ENCODE measurements at places on chromosomes 6 and 20.

DNA sequence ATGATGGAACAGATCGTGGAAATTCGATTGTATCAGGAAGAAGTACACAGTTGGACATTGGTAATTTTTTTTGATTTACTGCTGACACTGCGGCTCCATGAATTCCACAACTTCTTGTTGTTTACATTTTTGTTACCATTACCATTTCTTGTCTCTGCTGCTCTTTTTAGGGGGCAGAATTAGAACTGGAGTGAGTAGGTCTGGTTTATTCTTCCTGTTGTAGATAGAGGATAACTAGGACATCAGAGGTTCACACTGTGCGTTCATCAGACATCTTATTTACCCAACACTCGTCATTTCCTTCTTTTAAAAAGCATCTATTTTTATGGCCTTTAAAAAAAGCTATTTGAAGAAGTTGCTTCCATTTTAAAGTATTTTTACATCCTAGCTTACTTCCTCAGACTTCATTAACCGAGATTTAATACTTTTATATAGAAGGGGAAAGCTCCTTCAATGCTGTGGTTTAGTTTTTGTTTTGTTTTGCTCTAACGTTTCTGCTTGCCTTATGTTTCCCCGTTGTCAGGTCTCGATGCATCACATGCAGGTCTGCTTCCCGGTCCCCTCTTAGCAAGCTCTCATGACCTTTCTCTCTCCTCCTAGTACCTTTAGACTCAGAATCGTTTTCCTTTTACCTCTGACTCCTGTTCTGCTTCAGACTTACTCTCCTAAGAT is 139.1 kb downstream of the ARID1B start:
- DNase-seq = no peak

DNA sequence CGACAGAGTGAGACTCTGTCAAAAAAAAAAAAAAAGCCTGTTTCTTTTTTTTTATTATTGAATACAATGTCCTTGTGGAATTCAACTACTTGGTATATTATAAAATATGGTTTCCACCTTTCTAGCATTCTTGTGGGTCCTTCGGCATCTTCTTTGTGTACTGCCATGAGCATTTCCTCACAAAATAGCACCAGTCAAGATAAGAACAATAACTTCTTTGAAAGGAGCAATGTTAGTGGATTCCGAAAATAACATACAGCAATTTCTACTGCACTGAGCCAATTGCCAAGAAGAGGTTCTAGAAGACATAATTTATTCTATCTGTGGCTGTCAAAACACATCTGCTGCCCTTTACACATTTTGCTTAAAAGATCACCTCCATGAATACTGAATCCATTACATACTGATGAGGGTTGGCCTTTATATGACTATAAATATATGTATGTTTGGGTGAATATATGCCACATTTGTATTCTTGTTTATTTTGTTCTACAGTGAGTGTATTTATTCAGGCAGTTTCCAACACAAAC is 19.1 kb upstream of the SPTLC3 start:
- no peak for DNase-seq

GRCh38 chr6:93164781-93165180 is 254.6 kb downstream of the EPHA7 start:
- no peak for DNase-seq

- DNase-seq = no peak
These were observed 1078.4 kb downstream of the KIF16B start for GRCh38 chr20:15494851-15495250.

DNA sequence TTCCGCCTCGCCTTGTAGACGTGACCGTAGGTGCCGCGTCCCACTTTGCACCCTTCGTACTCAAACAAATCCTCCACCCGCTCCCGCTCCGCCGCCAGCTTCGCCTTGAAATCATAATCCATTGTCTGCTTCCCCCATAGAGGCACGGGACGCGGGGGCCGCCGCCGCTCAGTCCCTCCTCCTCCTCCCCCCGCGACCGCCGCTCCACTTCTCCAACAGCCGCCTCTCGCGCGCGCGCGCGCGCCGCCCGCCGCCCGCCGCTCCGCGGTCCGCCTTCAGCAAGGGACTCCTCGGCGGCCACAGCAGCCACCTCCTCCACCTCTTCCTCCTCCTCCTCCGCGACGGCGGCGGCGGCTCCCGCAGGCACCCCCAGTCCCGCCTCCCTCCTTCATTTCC is 256 bp downstream of the CDK19 start:
- no peak for DNase-seq

DNA sequence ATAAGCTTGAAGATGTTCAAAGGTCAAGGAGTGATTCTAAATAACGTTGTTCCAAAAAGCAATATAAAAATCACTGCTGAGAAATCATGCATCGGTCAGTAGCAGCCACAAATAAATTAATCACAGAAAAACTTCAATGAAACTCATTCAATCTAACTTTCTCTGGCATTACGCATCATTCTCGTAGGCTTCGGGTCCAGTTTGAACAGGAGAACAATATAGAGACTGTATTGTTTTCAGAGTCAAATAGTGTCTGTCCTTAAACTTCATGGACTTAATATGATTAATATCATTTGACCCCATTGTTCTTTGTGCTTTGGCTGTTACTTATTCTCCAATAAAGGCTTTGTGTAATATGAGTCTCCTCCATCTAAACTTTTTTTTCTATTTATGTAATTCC is 200.4 kb downstream of the C6orf118 start:
- no peak for DNase-seq

DNA sequence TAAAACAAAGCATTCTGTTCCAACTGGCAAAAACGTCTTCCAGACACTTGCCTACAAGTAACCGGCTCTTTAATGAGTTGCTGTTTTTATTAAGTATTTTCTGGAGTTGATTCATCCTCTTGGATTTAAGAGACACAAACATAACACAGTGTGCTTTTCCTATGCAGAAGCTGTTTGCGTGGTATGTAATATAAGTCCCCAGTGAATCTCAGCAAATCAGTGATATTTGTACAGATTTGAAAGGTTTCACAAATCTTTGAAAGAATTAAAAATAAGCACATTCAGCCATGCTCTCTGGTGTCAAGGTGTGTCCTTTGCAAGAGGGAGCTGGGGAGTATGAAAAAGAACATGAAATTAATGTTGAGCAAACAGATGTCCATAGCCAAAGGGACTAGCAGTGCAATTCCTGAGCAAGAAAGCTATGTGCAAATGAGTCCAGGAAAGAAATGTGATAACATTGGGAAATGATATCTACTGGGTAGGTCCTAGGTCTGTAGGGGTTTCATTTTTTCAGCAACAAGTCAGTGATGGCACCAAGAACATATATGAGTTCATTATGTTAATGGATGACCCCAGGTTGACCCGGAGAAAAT is 170.1 kb upstream of the PHACTR1 start:
- DNase-seq = no peak

DNA sequence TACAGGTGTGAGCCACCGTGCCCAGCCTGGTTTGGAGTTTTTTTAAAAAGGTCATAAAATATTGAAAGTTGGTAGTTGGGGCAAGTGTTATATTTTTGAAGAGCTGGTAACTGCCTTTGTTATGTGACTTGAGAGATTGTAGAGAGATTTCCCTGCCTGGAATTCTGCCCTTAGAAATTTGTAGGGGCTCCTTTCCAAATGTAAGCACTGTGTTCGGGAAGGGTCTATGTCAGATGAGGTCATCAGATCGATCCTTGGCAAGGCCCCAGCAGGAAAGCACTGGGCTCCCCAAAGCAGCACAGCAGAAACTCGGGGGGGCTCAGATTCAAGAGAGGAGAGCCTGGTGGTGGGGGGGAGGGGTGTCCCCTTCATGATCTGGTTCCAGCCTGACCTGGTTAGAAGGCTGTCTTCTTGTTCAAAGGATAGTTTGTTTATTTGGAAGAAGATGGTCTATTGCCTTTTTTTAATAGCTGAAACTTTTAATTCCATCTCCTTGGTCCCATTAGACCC is 220.2 kb downstream of the UST start:
- DNase-seq = no peak

GRCh38 chr6:138454981-138455706 is 44.1 kb downstream of the NHSL1 start:
- peak; percentile 18 for DNase-seq

DNA sequence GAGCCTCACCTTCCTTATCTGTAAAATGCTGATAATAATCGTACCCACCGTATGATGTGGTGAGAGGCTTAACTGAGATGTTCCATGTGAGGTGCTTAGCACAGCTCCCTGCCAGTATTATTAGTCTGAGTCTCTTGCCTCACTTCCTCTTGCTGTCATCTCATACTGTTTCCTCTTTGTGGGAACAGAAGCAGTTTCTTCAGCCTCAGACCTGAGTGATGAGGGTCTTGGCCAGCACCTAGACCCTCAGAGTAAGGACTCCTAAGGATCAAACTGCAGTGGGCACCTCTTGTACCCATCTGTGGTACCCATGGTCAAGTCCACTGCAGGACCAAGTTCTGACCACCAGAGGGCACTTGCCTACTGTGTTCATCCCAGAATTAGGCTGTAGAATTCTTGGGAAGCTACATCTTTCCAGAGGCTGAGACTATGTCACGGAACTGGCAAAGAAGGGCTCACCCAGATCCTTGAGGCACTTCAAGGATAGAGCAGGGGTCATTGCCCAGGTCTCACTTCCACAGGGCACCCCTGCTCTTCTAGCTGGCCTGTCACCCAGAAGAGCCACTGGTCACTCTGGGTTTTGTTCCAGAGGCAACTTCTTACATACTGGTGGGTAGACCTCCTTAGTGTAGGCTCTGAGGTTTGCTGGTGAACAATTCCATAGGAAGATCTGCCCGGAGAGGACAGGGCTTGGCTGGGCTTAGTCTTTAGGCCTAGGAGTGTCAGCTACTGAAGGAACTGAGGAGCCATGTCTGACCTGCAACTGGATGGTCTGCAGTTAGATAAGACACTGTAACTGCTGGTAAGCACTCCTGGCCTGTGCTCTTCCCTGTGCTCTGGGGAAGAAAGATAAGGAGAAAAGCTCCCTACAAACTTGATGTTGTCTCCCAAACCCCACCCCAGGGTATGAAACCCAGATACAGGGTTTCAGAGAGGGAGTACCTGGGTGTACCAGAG is 20.6 kb upstream of the SGK2 start:
- DNase-seq = peak; percentile 87

- DNase-seq = no peak
These were observed 18.5 kb upstream of the FAM184A start for GRCh38 chr6:119096721-119097565.

- no peak for DNase-seq
These were observed 153.4 kb downstream of the PHACTR1 start for GRCh38 chr6:12869816-12870432.

- DNase-seq = no peak
These were observed 185.7 kb upstream of the FLRT3 start for GRCh38 chr20:14523090-14523489.

DNA sequence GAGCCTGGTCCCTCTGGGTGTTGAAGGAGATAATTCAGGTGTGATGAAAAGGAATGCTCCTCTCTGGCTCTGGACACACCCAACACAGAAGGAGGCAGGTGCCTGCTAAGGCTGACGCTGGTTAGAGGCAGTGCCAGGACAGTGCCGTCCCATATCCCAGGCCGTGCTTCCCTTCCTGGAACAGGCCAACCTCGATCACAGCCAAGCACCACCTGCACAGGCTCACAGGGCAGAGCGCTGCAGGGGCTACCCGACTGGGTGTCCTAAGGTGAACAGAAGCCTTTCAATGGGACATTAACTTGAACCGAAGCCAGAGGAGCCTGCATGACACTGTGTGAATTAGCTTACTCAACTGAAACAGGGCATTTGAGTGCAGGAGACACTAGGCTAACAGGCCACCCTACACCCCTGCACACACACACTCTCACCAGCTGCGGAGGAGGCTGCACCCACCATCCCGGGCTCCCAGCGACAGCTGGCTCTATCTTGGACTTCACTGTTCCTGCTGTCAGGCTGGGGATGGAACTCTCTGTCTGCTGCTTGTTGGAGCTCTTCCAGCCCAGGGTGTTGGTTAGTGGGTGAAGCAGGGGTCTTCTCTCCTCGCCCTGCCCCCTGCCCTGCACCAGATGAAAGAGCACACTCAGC is 347.2 kb downstream of the TAF4 start:
- DNase-seq = no peak

DNA sequence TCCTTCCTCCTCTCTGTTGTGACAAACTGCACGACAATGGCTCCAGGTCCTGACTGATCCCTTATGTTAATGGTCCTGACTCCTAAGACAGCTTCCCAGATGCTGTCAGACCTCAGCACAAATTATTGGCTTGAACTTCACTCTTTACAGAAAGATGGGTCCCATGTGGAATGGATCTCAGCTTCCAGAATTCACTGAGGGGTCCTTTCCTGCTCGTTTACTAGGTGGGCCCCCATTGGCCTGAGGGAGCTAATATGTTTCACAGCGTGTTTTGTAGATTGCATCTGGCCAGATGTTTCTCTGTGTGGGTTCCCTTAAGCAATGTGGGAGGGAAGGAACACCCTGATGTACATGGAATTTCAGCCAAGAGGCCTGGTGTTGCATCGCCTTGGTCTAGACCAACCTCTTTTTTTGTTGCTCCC is 826.6 kb downstream of the MAFB start:
- DNase-seq = no peak

- no peak for DNase-seq
These were observed 8.5 kb upstream of the RAET1E start for GRCh38 chr6:149906405-149906804.

GRCh38 chr20:55488593-55488992 is 516.7 kb downstream of the CBLN4 start:
- no peak for DNase-seq

GRCh38 chr20:1527923-1528322 is 29.6 kb downstream of the SIRPD start:
- DNase-seq = no peak

DNA sequence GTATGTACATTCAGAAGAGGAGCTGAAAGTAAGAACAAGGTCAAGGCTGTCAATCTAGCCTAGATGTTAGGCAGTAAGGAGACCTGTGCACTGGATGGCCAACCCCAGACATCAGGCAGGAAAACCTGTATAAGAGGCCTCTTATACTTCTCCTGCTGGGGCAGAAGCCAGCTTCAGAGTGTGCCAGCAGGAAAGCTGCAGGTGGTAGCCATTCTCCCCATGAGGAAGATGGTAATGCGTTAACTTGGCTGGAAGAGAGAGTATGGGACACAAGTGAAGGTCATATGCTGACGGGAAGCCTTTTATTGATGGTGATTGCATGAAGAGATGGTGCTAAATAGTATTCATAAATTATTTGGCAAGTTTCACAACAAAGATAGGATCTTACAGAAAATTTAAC is 20.6 kb downstream of the NHLRC1 start:
- no peak for DNase-seq

GRCh38 chr6:147802459-147802858 is 294.0 kb downstream of the SAMD5 start:
- no peak for DNase-seq

DNA sequence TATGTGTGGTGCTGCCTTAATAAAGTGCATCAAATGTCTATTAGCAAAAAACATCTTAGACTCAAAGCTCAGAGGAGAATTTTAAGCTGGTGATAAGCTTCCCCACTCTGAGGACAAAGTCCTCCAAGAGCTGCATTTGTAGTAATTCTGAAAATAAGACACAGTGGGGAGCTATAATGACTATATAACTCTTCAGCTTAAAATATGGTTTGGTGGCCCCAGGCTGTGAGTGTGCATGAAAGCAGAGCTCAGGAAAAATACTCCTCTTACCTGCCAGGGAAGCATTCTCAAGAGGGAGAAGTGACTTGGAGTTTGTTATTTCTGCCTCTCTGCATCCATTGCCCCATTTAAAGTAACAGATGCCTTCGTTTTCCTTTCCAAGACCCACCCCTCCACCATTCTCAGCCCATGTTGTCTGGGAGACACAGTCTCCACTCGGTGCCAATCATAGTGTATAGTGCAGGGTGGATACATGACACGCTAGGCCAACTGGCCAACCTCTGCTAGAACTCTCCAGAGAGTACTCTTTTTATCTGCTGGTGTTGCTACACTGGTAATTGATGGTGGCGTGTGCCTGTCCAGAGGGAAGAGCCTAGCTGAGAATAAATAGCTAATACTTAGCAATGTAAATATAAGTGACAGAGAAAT is 229.2 kb downstream of the PHF3 start:
- no peak for DNase-seq
